ENCODE measurements at places on chromosomes 4 and X.
A peak's percentile ranks its signal among the peaks of the same experiment; 100 is the strongest.

DNA sequence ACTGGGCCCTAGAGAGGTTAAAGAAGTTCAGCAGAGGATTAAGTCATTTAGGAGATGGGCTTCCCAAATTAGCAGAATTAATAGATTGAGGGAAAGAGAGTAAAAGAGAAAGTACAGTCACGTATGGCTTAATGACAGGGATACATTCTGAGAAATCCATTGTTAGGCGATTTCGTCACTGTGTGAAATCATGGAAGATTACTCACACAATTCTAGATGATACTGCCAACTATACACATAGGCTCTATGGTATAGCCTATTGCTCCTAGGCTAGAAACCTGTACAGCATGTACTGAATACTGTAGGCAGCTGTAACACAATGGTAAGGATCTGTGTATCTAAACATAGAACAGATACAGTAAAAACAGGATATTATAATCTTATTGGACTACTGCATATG lies 180.6 kb downstream of the RNF150 start:
- no peak for DNase-seq

DNA sequence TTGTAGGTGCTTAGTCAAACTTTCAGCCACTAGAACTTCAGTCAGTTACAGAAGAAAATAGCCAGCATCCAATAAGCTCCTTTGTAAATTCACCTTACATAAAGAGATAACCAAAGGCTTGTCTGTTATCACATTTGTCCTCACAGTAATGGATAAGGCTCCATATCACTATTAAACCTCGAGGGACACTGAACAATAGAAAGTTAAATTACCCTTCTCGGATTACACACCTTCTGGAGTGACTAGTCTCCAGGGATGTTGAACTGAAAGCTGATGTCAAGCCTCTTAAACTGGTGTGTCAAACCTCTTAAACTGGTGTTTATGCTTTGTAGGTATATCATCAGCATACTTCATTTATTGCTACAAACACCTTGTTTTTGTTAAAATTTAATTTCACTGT lies 639.0 kb downstream of the CENPC start:
- no peak for DNase-seq

DNA sequence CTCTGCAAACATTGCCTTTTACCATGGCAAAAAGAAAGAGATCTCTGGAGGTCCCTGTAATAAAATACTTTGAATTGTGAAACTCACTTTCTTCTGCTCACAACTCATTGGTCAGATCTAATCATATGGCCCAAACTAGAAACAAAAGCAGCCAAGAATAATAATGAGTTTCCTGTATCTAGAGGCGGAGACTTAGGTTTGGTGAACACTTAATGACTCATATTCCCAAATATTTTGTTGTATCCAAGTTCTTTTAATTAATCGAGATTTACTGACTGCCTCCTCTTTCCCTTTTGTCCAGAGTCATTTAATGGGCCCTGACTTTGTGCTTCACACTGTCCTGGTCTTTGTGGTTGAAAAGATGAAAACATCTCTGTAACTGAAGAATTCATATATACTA lies 190.6 kb downstream of the CCSER1 start:
- no peak for DNase-seq

DNA sequence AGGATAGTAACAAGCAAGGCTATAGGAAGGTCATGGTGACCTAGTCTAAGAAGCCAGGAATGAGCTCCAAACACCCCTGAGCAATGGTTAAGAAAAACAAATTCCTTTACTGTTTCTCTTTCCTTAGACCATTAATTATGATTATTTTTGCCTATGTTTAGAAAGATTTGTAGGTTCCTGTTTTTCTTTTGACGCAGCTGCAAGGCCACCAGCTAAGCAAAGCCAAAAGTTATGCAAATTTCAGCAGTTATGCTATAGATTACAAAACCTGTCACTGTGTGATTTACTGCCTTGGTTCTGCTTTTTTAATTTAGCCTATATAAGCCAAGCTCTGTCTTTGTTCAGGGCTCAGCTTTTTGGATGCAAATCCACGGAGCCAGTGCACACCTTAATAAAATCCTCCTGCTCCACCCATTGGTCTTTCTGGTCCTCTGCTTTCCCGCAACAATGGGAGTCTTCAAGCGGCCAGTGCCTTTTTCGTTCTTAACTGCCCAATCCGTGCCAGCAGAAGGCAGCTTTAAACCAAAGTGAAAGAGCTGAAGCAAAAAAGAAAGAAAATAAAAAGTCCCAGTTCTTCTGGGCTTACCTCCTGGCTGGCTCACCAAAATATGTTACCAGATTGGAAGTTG lies 1.4 kb upstream of the CEP135 start:
- no peak for DNase-seq

DNA sequence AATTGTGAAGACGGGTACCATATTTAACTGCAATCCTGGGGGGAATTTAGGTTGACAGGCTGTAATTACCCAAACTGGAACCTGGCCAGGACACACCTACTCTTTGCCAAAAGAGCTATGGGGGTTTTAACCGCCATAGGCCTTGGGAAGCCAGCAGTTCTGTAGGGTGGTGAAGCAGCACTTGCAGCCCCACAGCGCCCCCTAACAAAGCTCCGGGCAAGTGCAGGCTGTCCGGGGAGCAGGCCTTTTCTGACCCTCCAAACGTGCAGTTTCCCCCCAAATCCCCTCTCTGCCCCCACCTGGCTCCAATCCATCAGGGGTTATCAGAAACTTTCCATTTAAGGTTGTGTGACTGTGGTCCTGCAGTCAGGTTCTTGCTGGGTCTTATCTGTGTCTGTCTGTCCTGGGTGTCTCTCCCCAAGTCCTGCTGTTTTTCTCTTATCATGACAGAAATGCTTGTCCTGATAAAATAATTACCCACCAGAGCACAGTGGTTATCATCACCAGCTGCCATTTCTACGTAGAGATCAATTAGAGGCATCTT lies 350.9 kb downstream of the MID1IP1 start:
- no peak for DNase-seq

DNA sequence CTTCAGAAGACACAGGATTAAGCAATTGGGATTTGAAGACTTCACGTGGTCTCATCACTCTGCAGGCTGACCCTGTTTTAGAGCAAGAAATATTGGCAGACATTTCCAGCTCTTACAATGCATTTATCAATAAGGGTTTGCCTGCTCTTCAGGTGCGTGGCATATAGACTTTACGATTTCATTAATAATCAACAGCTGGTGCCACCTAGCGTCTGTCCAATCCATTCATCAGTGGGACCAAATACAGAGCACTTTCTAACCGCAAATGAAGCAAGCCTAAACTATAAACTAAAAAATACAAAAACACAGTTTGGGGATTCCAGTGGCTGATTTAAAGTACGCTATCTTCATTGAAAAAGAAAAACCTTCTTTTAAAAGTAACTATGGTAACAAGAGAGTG lies 125.4 kb upstream of the DMD start:
- no peak for DNase-seq

- DNase-seq = no peak
Observed at GRCh38 chr4:173590697-173591096, 60.7 kb upstream of the HAND2 start.

- no peak for DNase-seq
Observed at GRCh38 chr4:135724421-135724820, 1522.8 kb upstream of the PABPC4L start.

DNA sequence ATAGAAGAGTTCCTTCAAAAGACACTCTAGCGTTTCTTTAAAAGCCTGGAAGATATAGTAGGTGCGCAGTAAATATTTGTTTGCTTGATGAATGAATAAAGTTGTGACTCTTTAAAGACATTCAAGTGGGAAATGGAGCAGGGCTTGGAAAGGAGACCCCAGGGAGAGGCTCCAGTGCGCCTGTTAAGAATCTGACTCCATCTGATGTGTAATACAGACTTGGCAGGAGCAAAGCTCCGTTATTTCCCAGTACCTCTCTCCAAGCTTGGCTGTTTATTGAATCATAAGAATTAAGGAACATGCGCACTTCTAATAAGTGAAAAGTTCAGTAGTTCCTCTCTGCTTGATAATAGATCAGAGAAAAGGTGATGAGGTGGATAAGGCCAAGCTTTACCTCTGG lies 18.8 kb upstream of the KLHL8 start:
- no peak for DNase-seq

- no peak for DNase-seq
Observed at GRCh38 chr4:184807256-184807655, 18.5 kb downstream of the ACSL1 start.

DNA sequence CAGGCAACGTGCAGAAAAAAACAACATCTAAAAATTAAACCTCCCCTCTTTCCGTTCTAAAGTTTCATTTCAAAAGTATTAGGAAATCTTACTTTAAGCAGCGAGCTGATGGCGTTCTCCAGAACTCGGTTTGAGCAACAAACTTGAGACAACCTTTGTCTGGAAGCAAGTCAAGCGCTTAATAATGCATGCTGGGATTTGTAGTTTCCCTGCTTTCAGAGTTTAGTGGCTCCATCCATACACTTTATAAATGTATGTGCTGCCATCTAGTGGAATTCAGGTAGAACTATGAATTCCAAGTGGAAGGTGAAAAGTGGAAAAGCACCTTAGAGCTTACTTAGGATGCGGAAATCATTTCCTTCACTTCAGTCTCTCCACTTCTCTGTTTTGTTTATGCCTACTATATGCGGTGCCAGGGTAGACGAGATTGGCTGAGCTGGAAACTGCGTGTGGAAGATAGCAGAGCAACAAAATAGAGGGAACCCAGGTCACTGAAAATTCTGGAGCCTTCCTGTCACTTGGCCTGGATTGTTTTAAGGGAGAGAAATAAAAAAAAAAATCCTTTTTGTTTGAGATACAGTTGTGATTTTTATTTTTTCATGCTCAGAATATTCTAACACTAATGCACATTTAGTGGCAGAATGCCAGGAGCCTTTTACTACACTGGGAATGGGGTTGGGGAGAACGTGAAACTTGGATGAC lies at the start of gene BDH2:
Gene BDH2, minus strand, starts transcription at position 144 of the 702 bp plus-strand sequence. CDS start 3,580 bp downstream, outside the sequence.
- peak; percentile 22 for DNase-seq

DNA sequence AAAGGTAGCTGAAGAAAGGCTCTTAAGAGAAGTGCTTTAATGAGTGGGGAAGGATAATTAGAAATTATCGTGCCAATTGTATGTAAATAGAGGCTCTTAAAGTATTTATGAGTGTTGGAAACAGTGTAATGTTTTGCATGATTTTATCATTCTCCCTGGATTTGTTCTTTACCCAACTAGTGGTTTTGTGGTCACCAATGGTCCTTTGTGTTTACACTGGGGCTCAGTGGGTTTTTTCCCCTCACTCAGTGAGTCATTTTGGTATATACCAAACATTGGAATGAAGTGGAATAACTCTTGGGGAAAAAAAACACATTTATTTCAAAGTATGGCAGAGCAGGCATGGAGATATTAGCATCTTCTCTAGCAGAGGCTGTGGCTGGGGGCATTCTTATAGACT lies 20.8 kb upstream of the LGI2 start:
- DNase-seq = no peak

- DNase-seq = no peak
Observed at GRCh38 chr4:107712236-107712635, 7.8 kb downstream of the PAPSS1 start.

GRCh38 chrX:47802589-47802988 lies 34.1 kb upstream of the ZNF81 start:
- no peak for DNase-seq

- no peak for DNase-seq
Observed at GRCh38 chrX:111445485-111445884, 33.5 kb upstream of the DCX start.

DNA sequence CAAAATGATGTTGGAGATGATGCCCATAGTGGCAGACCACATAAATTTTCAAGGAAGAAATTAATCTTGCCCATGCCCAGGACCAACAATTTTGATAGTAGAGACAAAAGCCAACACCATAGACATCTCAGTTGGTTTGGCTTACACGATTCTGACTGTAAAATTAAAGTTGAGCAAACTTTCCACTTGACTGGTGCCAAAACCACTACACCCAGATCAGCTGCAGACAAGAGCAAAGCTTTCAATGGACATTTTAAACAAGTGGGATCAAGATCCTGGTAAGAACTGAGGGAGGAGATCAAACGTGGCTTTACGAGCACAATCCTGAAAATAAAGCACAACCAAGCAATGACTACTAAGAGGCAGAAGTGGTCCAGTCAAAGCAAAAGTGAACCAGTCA lies 90.7 kb downstream of the PAPSS1 start:
- no peak for DNase-seq

DNA sequence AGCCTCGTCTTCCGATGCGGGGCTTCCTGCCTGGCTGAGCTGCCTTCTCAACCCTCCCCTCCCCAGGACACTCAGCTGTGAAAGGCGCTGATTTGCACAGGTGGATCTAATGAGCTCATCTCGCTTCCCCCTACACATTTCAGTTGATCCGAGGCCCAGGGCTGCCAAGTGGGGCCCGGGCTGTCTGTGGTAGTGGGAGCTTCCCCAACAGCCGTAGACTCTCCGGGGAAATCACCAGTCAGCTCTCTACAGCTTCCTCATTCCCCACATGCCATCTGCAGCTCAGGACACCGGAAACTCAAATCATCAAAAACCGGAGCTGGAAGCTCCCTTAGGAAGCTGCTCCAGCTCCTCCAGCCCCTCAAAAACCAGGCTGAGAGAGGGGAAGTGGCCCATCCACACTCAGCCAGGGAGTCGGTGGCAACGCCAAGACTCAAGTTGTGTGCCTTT lies 56.2 kb downstream of the SMIM20 start:
- DNase-seq = no peak

GRCh38 chr4:59608466-59608865 lies 1591.7 kb upstream of the ADGRL3 start:
- no peak for DNase-seq

- no peak for DNase-seq
Observed at GRCh38 chr4:168759321-168759720, 250.7 kb downstream of the CBR4 start.

DNA sequence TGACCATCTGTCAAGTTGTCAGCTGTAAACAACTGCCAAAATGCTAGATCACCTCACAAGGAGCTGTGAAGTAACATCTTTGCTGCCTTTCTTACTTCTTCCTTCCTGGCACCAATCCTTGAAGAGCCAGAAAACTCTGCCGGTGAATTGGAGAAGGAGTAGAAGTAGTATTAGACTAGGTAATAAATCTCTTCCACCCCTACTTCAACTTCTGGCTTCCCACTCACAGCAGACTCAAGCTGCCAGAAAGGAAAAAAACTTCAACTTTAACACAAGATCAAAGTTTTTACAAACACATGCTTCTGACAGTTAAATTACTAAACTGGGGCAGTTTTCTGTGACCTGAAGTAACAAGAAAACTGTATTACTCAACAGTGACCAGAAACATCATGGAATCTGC lies 164.7 kb upstream of the SLC7A11 start:
- DNase-seq = no peak
